Hypothalamus (tissue), 51 donors: ENCODE measurements at places on chromosomes 5 and 9.

- no peak for DNase-seq
These were observed 38.4 kb downstream of the LHFPL2 start for GRCh38 chr5:78610163-78610583.

DNA sequence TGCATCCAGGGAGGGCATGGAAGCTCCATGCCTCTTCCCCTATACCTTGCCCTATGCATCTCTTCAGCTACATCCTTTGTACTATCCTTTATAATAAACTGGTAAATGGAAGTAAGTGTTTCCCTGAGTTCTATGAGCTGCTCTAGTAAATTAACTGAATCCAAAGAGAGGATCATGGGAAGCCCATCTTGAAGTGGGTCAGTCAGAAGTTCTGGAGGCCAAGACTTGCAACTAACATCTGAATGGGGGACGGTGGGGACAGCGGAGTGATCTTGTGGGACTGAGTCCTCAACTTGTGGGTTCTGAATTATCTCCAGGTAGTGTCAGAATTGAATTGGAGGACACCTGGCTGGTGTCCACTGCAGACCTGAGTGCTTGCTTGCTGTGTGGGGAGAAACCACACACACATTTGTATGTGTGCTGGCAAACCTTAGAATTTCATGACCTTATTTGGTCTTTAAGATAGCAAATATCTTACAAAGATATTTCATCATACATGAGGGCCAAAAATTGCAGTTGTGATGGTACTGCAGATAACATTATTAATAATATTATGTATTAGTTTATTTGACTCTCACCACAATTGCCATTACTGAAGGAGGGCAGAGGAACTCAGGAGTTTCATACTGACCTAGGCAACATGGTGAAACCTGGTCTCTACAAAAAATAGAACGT lies 5.5 kb upstream of the PRELID2 start:
- no peak for DNase-seq

- DNase-seq, result no peak
These were observed 4.4 kb upstream of the IRX1 start for GRCh38 chr5:3590967-3591900.

DNA sequence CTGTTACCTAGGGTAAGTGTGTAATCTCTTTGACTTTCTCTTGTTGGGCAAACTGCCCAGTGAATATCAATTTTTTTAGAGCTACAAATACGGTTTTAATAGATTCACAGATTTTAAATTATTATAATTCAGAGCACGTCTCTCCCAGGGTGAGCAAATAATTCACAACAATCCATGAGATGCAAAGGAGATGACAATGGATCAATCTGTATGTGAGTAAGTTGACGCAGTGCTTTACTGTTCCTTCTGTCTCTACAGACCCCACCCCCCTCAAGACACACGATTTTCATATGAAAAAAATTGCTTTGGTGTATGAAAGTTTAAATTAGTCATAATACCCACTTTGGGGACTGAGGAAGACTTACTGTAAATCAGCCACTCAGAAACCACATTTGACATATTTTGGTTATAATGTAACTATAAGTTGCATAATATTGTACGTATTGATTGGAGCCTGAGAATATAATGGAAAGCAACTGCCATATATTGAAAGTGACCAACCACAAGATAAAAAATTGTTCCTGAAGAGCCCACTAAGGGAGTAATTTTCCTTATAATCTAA lies 201.7 kb downstream of the BNC2 start:
- DNase-seq, result no peak

GRCh38 chr5:11038772-11039171 lies 277.7 kb upstream of the DAP start:
- DNase-seq, result no peak

DNA sequence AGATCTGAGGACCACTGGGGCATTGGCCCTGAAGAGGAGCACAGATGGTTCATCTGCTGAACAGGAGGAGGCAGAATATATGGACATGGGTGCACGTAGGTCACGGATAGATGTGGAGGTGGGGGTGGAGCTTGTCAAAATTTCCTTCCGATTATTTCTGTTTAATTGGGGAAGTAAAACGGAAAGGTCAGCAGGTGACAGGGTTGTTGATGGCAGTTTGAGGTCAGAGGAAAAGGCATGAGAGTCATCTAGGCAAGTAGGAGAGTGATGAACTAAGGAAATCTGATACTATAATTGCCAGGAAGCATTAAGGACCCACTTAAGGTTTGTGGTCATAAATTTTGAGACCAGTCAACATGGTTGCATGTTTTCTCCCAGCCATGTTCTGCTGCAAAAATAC lies 8.4 kb upstream of the FAM81B start:
- no peak for DNase-seq

DNA sequence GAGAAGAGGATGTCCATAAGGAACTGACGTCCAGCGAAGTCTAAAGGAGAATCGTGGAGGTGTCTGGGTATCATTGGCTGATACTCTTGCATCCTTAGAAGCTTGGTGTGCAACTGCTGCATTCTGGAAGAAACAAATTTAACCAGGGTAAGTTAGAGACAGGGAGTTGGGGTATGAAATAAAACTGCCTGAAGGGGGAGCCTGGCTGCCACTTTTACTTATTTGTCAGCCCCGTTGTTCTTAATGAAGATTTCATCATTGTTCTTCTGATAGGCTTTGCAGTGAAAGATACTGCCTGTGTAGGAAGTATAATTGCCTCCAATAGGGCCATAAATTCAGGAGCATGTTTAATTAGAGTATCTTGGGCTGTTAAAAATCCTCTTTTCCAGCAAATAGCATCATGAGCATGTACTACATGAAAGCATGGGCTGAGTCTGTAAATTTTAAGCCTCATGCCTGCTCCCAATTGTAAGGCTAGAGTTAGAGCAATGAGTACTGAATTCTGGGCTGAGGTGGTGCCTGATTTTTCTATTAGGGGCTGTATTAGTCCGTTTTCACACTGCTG lies 1264.5 kb upstream of the ACO1 start:
- no peak for DNase-seq

- DNase-seq, result no peak
These were observed 1154.8 kb upstream of the CDH18 start for GRCh38 chr5:21142791-21143190.

- no peak for DNase-seq
These were observed 28.8 kb downstream of the ASS1 start for GRCh38 chr9:130473566-130473965.

DNA sequence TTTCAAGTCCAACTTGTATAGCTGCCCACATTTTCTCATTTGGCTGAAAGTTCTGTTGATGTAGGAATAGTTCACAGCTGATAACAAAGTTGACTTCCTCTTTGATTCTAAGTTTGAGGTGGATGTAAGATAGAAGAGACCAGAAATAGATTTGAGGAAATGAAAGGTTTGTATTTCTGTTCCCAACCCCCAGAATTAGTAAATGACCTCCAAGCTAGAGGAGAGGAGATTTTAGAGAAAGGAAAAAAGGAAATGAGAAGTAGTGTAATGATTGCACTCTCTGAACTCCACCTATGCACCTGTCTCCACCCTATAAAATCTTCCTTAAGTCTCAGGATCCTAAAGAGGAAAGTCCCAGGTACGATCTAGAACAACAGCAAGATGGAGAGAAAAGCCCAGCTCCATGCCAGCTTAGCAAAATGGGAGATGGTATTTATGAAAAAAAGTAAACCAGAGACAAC lies 130.4 kb upstream of the POC5 start:
- DNase-seq, result no peak

DNA sequence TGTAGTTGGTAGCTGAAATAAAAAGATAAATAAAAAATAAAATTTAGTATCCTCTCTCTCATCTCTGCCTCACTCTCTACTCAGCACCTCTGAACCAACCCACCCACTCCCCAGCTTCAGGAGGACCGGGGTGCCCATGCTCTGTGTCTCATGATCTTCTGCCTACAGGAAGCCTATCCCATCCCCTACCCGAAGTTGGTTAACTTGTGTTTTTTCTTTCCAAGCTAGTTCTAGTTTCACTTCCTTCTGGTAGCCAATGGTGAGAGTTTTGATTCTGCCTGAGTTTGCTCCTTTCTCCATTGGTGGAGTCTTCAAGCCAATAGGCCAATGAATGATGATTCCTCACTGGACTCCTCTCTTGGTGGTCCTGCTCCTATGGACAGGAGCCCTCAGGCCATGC lies 32.1 kb downstream of the SNX24 start:
- no peak for DNase-seq

- DNase-seq, result no peak
These were observed 82.9 kb downstream of the ADAMTS2 start for GRCh38 chr5:179262126-179262920.

DNA sequence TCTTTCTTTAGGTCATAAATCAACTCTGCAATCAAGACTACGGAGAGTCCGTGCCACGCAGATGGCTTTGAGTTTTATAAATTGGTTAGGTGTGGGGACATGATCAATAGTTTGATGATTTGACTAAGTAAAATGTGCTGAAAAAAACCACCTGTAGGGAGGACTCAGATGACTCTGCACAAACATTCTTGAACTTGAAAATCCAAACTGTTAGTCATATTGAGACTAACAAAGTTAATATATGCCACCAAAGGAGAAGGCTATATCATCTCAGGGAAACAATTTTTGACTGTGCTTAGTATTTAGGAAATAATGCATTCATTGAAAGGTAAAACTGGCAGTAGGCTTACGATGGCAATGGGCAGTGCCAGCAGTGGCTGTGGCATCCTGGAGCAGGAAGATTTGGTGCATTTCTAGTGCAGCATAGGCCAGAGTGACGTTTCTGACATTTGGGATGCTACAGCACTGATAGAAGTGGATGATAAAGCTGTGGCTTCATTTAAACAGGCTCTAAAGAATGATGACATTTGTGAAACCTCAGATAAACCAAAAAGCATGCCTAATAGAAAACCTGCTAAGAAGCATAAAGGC lies 291.1 kb downstream of the MLLT3 start:
- no peak for DNase-seq

- no peak for DNase-seq
These were observed at the start of gene ABCA2 for GRCh38 chr9:137027369-137028262. ABCA2 (minus strand) TSS chr9:137028237; CDS start chr9:137028140, 97 bp downstream.

GRCh38 chr5:102531506-102531905 lies 32.7 kb upstream of the SLCO6A1 start:
- no peak for DNase-seq
